ENCODE measurements at places on chromosomes 11 and 22.

DNA sequence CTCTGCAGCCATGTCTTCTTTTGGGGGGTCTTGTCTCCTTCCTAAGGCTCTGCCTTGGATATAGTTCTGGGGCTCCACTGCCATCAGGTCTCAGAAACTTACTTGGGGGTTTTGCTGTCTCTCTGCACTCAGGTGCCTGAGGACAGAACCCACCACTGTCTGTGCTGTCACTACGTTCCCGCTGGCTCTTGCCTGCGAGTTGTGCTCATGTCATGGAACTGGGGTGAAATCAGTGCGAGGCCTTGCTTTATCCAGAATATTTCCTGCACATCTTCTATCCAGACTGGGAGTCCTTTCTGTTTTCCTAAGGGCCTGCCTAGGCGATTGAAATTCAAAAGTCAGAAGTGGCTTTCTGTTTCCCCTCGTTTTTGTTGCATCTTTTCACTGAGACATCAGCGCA, 6.6 kb upstream of the USP2 start:
- no peak for DNase-seq

GRCh38 chr11:33667819-33668467, 32.7 kb downstream of the C11orf91 start:
- DNase-seq: no peak

DNA sequence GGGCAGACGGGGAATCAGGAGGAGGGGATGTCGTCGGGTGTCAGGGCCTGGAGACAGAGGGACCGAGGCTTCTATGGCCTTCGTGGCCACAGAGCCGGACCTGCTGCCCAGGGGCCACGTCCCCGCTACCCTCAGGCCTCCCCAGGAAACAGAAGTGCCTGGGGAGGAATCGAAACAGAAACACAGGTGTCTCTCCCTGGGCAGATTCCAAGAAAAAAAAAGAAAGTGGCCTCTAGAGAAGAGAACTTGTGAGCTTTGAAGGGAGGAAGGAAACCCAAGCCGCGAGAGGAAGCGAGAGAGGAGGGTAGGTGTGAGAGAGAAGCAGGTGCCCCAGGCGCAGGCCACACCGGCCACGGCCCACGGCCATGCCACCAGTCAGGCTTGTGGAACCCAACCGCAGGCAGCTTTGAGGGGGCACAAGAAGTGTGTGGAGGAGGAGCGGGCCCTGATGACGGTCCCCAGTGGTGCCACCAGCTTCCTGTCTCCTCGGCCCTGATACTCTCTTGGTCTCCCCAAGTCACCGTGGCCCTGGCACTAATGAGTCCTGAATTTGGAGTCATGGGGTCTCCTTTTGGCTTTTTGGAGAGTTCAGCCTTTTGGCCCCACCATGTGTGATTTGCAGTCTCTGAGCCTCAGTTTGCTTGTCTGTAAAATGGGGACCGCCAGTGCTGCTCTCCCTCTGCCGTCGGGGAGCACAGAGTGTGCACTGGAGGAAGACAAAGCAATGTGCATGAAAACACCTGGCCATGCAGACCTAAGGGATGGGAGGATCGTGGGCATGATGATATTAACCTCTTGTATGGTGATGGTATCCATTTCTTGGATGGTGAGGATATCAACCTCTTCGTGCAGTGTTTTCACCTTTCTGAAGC, 25.2 kb downstream of the LIF start:
- peak; percentile 77 for DNase-seq

DNA sequence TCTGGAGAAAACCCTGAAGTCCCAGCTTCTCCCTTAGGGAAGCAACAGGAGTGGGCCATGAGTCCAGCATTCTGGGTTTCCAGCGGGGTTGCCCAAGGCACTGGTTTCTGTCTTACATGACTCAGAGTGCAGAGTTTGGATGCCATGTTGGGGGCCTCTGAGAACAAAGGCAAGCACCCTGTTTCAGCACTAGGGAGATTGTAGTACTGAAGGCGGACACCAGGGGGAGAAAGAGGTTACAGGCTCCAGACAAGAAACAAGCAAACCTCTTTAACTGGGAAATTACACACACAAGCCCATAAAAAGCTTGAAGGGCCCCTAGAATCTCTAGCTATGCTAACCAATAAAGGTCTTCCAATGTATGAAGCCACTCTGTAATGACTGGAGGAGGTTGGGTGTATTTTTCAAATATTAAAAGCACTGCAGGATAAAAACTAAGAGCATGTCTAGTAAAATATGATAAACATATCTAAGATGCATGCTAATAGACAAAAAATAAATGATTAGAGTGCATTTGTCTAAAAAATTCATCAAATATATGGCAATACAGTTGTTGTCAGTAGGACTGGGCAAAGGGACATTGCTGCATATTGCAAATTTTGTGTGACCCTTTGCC, 7.1 kb downstream of the MS4A6E start:
- DNase-seq: peak; percentile 74

DNA sequence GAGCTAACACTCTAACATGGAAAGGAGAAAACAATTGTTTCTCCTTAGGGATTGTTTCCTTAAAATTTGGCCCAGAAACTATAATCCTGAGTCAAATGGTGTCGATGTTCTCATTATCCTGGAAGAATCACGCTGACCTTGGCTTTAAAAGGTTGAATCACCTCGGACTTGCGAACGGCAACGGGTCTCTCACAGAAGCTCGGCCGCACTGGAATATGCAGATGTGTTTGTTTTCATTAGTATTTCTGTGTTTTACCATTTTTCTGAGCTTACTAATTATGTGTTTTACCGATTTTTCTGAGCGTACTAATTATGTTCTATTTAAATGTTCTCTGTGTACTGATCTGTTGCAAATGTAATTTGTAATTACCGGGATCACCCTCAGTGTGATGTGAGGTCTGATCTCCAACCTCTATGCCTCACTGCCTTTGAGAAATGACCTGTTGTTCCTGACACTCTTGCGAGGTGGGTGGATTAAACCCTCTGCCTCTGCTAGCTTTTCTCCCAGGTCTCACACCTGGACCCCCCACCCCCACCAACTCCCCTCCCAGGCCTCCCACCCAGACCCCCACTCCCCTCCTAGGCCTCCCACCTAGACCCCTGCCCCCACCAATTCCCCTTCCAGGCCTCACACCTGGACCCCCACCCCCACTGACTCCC, 38.3 kb upstream of the BRSK2 start:
- DNase-seq: no peak

DNA sequence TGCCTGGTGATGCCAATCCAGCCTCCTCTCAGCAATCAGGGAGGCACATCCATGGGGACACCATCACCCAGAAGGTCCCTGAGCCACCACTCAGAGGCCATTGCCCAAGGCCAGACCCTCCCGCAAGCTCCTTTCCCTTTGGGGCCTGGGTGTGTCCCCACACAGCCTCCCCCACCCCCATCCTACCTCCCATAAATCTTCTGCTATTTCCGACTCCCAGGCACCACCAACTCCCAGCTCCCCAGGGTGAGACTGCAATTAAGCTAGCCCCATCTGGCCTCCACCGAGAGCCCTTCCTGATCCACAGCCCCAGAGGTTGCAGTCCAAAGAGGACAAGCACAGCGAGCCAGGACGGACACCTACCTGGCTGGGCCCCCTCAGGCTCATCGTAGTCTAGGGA, 6.3 kb downstream of the ARHGAP1 start:
- DNase-seq: no peak

DNA sequence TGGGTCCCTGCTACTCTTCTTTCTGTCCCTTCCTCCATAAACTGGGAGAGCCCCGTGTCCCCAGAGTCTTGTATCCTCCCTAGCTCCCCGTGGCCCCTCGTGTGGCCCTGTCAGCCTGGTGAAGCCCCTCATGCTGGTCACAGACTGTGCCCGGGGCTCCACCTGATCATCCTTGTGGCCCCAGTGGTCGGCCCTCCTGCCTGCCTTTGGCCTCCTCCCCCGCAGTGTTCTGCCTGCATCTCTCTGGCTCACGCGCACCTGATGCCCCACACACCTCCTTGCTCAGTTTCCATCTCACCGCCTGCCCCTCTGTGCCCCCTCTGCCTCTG, 1.2 kb upstream of the CABP2 start:
- DNase-seq: no peak
